Breast epithelium (tissue), 4 donors: ENCODE measurements at places on chromosomes 1 and 21. TPM values are rescaled to one million over a fixed set of nuclear protein-coding genes. Genes with fewer than 3 reads are reported as not detected.

DNA sequence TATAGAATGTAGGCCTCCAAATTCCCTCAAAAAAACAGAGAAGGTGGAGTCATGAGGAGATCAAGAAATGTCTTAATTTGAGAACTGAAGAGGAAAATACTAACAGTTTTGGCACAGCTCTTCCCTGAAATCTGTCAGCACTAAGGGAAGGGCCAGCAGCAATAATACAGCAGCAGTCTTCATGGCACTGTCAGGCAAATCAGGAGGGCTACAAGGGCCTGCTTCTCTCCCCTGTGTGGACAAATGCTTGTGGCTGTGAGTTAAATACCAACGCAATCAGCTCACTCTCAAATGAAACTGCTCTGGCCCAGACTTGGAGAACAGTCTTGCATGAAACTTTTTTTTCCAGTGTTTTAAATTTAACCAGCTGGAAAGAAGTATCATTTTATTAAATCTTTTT, 20.5 kb upstream of the CNN3 start:
- no peaks in the 10 kb centered on the region for H3K4me1 ChIP-seq
- H3K27me3 ChIP-seq = no peaks in the 10 kb centered on the region
- no peak for DNase-seq
- no peak overlapping the region for H3K4me3 ChIP-seq

DNA sequence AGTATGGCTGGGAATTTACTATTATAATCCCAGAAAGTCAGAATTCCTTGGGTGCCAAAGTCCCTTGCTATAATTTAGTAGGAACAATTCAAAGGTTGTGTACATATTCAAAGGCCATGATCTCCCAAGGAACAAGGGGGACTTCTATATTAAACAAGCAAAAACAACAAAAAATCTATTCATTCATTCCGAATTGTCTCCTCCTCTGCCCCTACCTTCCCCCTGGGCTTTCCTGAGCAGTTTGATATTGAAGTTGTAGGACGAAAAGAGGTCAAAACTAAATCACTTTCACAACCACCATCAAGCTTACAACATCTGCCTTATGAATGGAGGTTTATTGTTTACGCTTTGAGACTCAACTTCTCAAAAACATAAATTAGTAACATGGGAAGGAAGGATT, 35.3 kb upstream of the SOD1 start:
- H3K4me1 ChIP-seq = no peaks in the 10 kb centered on the region
- H3K27me3 ChIP-seq = no peaks in the 10 kb centered on the region
- no peaks in the 10 kb centered on the region for H3K36me3 ChIP-seq
- no peak overlapping the region for H3K27ac ChIP-seq
- no peak overlapping the region for H3K4me3 ChIP-seq

TATDN3 gene
- 9.2 TPM for total RNA-seq

ZNF683 gene
- 0.48 TPM for total RNA-seq

HHAT gene
- 15.1 TPM for total RNA-seq

IL23R gene
- total RNA-seq = not detected
